ENCODE measurements at places on chromosomes 5 and 9.

DNA sequence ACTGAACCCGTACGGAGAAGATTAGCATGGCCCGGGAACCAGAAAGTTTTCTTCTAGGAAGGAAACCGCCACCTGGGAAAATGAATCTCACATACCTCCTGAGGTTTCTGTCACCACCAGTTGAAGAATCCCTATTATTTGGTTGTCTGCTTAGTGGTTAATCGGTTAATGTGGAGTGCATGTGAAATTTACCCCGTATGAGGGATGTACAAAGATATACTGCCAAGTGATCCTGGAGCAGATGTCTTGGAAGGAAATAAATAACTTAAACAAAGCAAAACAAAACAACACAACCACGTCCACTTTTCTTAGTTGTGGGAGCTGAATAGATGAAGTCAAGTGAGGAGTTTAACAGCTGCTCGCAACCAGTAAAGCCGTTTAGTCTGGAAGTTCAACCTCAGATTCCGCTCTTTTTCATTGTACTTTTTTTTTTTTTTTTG, 3.8 kb downstream of the DMRT2 start:
- DNase-seq = no peak

- no peak for DNase-seq
These were observed 1.3 kb downstream of the LVRN start for GRCh38 chr5:115963566-115963965.

DNA sequence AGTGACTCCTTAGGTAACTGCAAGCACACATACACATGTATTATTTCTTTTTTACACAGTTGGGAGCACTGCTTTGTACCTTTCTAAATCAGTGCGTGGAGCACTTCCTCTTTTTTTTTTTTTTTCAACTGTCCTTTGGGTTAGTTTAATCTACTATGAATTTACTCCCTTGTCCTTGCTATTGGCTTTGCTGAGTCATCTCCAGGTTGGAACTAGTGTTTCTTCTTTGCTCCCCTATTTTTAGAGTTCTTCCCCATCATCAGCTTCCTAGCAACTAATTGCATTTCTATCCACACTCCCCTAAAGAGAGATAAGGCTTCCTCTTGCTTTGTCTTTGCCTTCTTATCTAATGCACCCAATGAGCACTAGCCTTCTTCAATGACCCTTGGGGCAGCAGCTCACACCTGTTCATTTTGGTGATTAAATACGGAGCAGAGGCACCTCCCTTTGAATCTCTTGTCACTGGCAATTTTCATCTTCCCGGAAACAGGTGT, 24.3 kb downstream of the S100Z start:
- DNase-seq = no peak

- DNase-seq = no peak
These were observed 142.7 kb downstream of the FBXL17 start for GRCh38 chr5:108238936-108239887.

GRCh38 chr9:89502038-89502601, 4.2 kb upstream of the SEMA4D start:
- DNase-seq = no peak

DNA sequence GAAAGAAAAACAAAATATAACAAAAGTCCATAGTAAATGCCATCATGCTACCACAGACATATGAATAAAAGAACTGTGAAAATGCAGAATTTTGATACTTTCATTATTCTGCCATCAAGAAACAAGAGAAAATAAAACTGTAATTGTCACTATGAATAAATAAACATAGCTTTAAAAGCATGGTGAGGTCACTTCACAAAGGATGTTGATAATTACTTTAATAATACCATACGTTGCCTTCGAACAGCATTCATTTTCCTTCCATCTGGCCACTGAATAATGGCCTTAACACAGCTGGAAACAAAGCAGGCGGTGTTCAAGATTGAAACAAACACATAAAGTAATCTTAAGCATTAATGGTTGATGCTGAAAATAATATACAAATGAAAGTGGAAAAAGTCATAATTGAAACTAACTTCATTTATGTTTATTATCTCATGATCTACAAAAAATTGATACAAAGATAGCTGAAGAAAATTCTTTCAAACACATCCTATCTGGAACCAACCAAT, 102.0 kb downstream of the AGTPBP1 start:
- DNase-seq = no peak

- no peak for DNase-seq
These were observed 85.4 kb upstream of the TBCA start for GRCh38 chr5:77861576-77861975.

DNA sequence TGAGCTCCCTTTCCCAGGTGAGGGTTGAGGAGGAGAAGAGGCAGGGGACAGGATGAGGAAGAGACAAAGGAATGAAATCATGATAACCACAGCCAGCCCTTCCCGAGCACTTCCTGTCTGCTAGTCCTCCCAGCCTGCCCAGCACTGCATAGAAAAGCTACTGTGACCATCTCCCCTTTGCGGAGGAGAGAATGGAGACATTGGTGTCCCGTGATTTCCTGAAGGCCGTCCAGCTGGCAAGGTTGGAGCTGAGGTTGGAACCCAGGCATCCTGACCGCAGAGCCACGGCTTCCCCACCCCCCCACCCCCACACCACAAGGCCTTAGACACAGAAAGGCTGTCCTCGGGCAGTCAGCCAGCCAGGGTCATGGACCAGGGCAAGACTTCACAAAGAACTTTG, 131.1 kb upstream of the ICE1 start:
- DNase-seq = no peak

DNA sequence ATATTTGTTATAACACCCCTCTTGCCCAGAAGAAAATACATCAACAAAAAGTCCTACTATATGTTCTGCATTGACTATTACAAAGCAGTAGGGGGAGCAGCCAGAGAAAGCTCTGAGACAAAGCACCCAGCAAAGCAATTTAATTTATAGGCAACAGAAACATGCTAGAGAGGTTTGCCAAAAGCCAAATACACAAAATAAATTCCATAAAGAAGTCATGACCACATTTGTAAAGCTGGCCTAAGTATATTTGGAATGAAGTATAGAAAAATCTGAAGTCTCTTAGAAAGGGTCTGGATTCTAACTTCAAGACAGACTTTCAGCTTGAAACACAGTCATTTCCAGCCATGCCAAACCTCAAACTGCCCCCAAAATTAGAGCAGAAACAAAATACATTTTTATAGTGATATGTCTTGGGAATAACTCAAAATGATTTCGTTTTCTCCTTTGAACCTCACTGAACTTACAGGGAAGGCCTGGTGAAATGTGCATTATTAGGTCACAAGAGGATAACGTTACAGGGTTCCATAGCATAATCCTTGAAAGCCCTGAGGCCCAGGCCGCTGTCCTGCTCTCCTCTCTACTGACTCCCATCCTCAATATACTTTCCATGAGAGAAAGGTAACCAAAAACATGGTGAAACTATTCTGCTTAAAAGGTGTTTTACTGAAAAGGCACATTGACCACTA, 451.8 kb downstream of the RAB3C start:
- no peak for DNase-seq
